ENCODE measurements at places on chromosomes 5 and 9.

- no peak for DNase-seq
These were observed 5.2 kb downstream of the IER5L start for GRCh38 chr9:129172816-129173215.

DNA sequence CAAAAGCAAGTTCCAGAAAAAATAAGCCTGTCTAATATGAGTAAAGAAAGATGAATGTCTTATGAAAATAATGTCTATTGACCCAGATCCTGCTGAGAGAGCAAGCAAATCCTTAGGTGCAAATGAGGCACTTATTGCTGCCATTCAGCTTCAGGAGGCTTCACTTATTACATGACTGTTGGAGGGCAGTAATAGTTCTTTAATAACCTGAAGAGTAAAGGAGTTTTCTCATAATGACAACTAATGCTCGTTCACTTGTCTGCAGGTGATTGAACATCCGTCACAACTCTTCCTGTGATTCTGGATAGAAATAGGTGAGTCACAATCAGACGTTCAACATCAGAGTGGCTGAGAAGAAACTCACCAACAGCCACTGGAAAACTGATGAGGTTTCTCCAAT, 58.3 kb downstream of the SPOCK1 start:
- DNase-seq: no peak

DNA sequence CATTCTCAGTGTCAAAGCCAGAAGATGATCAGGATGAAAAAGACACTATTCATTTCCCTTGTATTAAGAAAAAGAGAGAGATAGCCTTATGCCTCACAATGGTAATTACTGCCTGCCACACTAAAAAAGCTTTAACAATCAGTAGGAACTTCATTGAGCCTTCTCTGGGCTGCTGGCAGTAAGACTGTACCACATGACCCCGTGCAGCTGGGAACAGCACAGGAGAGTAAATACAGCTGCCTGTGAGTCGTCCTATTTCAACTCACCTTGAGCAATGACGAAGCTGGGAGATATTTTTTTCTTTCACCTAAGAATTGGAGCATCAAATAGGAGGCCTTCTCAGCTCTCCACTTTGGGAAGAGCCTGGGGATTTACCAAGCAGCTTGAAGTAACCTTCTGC, 316.3 kb downstream of the GABRB2 start:
- DNase-seq: peak; percentile 70

- peak; percentile 4 for DNase-seq
These were observed 2.0 kb upstream of the ADAMTS6 start for GRCh38 chr5:65483546-65484346.

GRCh38 chr5:180080486-180081280, 9.1 kb upstream of the RNF130 start:
- no peak for DNase-seq

DNA sequence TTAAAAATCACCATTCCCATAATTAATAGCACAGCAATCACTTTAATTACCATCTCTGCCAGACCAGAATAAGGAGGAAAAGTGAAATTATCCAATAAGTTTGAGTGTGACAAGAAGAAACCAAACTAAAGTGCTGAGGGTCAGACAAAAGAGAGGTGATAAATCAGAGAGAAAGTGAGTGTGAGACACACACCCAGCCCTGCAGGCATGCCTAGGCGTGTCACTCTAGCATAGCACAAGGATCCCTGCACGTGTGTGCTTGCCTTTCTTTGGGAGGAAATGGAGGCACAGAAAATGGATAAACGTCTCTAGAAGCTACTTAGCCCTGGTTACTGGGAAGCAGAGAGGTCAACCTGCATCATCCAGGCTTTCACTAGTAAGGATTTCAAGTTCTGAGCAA, 56.2 kb downstream of the SEMA6A start:
- DNase-seq: no peak

DNA sequence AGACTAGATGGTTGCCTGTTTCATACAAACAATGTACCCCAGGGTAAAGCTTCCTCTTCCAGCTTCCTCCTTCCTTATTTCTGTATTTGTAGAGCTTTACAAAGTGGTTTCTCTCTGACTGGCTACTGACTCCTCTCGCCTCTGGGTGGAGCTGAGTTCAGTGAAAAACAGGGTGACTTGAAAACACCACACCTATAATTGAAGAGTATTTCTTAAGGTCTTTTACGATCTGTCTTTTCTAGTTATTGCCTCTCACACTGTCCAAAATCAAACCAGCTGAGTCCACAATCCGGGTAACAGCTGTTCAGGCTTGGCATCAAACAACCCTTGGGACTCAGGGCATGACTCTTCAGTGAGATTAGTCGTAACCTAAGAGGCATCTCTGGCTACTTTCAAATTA, 200.4 kb downstream of the ARRDC3 start:
- no peak for DNase-seq

DNA sequence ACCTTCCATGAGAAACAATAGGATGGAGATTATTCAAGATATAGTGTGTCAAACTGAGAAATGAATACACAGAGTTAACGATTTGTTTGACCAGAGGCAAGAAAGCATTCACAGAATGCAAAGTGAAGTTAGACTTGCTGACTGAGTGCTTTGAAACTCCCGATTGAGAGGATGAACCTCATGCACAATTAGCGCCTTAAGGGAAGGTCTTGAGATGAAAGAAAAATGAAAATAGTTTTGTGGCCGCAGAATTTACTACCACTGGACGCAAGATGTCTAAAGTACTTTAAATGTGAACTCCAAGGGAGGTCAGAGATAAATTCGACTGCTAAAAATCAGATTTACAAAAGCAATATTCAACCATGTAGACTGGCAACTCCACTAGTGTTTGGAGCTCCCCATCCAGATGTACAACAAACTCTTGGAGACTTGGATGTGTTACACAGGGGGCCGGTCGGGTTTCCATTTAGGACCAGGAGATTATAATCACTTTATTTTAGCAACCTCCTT, 707 bp upstream of the RIMOC1 start:
- no peak for DNase-seq

DNA sequence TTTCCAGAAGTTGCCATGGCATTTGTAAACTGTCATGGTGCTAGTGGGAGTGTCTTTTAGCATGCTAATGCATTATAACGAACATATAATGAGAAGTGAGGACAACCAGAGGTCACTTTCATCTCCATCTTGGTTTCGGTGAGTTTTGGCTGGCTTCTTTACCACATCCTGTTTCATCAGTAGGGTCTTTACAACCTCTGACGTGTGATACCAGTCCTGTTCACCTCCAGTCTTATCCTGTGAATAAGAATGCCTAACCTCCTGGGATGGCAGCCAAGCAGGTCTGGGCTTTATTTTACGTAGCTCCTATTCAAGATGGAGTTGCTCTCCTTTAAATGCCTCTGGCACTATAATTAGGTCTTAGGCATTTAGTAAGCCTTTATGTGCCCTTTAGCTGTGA, 20.4 kb upstream of the RFK start:
- no peak for DNase-seq

- DNase-seq: no peak
These were observed 30.5 kb upstream of the TARS1 start for GRCh38 chr5:33410221-33410620.

DNA sequence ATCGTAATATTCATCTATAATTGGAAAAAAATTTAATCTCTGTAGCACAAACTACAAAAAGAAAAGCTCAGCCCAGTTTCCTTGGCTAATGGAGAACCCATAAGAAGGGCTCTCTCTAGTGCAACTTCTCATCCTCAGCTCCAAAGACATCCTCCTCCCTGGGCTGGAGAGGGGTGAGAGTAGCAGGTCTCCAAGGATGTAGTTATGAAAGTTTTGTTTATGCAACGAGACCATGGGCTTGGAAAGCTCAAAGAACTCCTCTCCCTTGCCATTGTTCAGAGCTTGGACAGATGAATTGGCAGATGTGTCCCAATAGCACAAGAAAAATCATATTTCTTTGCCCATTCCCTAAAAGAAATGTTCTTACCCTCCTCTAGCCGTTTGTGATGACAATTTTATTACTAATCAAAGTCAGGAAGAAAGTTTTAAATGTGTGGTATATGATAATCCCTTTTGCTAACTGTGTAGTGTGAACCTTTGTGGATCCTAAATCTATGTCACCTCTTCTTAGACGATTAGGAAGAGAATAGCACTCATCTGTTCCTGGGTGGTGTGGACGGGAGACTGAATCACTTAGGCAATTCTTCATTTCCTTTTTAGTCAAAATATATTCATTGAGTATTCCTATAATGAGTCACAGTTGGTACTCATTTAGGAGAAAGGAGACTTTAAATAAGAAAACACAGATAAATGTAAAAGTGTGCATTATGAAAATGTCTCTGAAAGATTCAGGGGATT, 52.2 kb downstream of the GARNL3 start:
- no peak for DNase-seq

- DNase-seq: no peak
These were observed 1.3 kb downstream of the ENC1 start for GRCh38 chr5:74638970-74639806.

DNA sequence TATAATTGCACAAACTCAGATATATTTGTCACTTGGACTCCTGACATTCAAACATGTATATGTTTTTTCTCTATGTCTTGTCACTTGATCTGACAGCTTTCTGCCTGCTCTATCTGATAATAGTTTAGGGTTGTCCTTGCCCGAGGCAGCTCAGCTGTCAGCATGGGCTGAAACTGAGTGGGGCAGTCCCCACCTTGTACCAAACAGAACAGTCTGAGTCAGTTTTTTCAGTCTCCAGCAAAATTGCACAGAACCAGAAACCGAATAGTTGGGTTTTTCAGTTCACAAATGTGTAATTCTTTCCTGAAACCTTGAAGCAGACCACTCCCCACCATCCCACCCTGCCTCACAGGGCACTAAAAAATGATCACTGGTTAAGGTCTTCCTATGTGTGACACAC, 9.5 kb upstream of the HAND1 start:
- DNase-seq: no peak

GRCh38 chr5:165894916-165895315, 2389.5 kb downstream of the MAT2B start:
- no peak for DNase-seq

- DNase-seq: no peak
These were observed 6.5 kb upstream of the GLE1 start for GRCh38 chr9:128497824-128498610.

- no peak for DNase-seq
These were observed 13.8 kb upstream of the ERGIC1 start for GRCh38 chr5:172820046-172820767.

DNA sequence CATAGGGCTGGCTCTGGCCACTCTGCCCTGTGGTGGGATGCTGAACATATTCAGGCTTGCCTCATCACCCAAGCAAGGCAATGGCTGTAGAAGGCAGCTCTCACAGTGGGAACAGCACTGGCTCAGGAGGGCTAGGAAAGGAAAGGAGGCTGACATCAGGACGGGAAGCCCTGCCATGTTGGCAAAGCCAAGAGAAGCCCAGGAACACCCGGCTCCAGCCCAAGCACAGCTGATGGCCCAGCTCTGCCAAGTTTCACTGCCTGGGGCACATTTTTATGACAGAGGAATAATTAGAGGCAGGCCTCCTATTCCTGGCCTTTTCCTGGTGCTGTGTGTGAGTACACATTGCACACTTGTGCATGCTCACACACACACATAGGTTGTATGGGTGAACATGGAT, 163.6 kb upstream of the SMIM23 start:
- no peak for DNase-seq

GRCh38 chr5:167814040-167814439, 477.4 kb upstream of the WWC1 start:
- no peak for DNase-seq

DNA sequence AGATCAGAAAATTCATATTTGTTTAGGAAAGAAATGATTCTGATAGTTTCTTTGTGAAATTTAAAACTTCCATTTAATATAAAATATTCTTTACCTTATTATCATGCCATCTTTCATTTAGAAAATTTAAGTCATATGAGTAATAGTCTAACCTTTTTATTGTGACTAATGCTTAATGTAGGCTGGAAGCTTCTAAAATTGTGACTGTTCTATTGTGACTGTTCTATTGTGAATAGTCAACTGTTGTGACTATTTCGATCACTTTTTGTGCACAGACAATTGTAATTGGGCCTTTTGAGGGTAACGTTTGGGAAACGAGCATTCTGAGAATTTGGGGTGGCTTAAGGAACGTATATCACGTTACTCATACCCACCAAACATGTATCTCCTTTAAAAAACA, 100.0 kb downstream of the PARP8 start:
- no peak for DNase-seq

GRCh38 chr9:4780651-4781050, 12.1 kb upstream of the RCL1 start:
- DNase-seq: no peak

DNA sequence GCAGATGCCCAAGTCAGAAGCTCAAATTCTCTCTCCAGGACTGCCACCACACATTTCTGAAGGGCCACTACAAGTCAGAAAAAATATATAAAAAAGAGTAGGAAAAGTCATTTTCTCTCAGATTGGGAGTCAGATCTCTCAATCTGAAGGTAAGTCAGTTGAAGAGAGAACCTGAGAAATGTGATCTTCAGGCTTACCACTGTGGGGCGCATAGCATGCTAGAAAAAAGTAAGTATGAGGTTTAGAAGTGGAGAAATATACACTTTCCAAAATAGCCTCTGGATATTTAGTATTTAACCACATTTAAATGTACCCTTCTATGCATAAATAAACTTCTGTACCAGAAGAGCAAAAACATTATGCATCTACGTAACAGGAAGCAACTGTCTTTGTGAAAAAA, 800.7 kb upstream of the CTNND2 start:
- DNase-seq: peak; percentile 38

GRCh38 chr9:96555567-96556386, 63.9 kb downstream of the CDC14B start:
- DNase-seq: no peak

GRCh38 chr5:64678374-64678773, 11.9 kb upstream of the SHISAL2B start:
- no peak for DNase-seq

- DNase-seq: no peak
These were observed 8.1 kb upstream of the TENT4A start for GRCh38 chr5:6705088-6705487.

GRCh38 chr5:112036206-112036605, 279.2 kb upstream of the NREP start:
- DNase-seq: no peak

- DNase-seq: no peak
These were observed 4.0 kb downstream of the FAM169A start for GRCh38 chr5:74862221-74862620.

- no peak for DNase-seq
These were observed 93.3 kb upstream of the CD180 start for GRCh38 chr5:67289763-67290521.

DNA sequence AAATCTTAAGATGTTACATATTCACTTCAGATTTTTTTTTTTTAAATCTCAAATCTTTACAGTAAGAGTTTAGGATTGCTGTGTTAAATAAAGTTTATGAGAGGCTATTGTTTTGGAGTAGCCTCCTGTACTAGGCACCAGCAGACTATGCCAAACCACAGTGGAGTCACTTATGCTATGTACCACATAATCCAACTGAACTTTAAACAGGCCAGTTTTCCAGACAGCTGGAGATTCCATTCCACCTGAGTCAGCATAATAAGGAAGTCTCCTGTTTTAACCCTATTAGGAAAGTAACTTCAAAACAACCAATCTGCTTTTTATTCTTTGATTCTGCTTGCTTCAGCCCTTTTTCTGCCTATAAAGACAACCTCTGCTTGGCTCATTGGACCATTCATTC, 205.2 kb downstream of the CSNK1G3 start:
- no peak for DNase-seq

- no peak for DNase-seq
These were observed 284.4 kb downstream of the ENC1 start for GRCh38 chr5:74356009-74356695.

Data from NCI-H2081 (cell line).